ENCODE measurements at places on chromosomes 1 and 21.

DNA sequence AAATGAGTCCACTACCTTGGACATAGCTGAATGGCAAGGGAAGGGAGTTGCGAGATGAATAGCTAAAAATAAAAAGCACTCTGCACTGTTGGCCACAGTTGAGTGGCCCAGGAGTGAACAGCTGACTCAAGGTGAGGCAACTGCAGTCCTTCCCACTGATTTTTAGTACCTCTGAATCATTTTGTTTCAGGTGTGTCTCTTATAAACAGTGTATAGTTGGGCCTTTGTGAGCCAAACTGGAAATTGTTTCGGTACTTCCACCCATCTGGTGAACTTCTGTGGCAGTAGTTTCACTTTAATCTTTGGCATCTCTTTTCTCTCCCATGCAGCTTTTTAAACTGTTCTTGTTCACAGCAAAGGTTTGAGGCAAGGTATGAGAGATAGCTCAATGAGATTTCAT lies 122.7 kb downstream of the VAV3 start:
- DNase-seq = no peak

- peak; percentile 81 for DNase-seq
These were observed 6.7 kb upstream of the FNDC5 start for GRCh38 chr1:32877211-32878110.

- no peak for DNase-seq
These were observed 53.2 kb upstream of the CFAP126 start for GRCh38 chr1:161420763-161421455.

GRCh38 chr1:20401405-20402010 lies 84.5 kb downstream of the CAMK2N1 start:
- DNase-seq = no peak

DNA sequence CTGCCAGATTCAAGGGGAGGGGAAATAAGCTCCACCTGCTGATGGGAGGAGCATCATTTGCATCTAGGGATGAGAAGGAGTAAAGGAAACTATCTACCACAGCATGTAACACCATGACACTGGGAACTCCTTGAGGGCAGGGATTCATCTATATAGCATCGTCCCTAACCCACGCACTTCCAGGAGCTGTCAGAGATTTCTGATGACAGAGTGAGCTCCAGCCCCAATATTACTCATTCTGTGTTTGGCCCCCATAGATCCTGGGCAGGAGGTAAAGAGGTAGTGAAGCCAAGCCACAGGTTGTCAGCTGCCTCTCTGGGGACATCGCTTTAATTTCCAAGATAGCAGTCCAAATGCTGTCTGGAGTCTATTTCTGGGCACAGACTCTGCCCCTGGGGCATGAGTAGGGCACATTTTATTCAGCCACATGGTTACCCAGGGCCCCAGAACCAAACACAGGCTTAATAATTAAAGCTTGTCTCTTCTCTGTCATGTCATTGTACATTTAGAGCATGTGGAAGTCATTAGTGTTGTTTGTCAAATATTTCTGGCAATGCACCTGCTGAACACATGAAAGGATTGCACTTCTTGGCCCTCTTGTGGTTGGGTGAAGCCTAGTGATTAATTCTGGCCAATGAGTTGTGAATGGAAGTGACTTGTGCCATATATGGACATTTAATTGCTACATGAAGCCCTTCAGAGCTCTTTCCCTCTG lies 105.9 kb upstream of the POU3F1 start:
- no peak for DNase-seq

- DNase-seq = no peak
These were observed 228.1 kb downstream of the OMA1 start for GRCh38 chr1:58318157-58319005.

DNA sequence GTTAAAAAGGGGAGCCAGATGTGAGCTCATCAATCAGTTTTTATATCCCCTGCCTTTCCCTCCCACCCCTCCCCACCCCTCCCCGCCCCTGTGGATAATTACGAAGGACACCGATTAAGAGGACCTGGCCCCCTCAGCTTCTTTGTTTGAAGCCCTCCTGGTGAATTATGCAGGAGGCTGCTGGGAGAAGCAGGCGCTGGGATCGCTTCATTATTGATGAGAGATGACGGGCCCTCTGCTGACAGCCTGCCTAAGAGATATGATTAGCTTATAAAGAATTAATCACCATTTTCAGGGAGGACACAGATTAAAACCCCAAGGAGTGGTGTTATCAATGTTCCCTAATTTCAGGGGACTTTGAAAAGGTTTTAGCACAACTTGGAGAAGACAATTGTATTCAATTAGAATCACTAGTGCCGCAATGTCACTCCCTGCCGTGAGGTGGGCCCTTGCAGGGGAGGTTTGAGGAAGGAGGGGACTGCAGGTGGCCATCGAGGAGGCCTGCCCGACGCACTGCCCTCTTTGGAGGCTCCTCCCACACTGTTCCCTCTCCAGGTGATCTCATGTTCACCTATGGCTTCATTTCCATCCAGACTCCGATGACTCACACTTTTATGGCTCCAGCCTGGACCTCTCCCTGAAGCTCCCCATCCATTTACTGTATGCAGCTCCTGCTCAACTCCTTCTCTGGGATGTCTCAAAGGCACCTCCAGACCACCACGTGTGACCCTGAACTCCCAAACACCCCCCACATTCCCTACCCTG lies 67.0 kb upstream of the KLHDC7A start:
- DNase-seq = no peak

- DNase-seq = no peak
These were observed 16.8 kb downstream of the TAF13 start for GRCh38 chr1:109059026-109059425.

GRCh38 chr1:173714759-173715537 lies at the start of gene KLHL20:
Gene KLHL20 (plus strand): TSS chr1:173714981. CDS start chr1:173716044, 1,063 bp downstream.
- peak; percentile 83 for DNase-seq

- no peak for DNase-seq
These were observed 42.2 kb upstream of the BCAR3 start for GRCh38 chr1:93723733-93724270.

GRCh38 chr1:184489908-184490307 lies 103.1 kb downstream of the C1orf21 start:
- DNase-seq = no peak

DNA sequence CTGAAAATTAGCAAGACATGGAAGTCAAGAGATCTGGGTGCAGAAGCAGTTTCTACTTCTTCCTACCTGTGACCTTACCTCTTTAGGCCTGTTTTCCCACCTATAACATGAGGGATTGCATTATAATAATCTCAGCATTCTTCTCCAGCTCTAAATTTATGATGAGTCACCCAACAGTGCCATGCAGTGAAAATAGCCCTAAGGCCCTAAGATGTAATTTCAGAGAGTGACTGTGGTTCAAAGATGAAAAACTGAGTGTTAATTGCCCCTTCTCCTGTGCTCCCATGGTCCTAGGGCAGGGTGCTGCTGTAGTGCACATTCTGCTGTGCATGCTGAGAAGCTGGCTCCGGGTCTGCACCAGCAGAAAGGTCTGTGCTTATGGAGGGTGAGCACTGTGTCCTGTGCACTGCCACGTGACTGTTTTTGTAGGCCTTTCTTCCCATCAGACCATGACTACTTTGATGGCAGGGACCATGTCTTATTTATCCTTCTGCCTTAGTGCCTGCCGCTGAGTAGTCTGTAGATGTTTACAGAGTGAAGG lies 29.7 kb downstream of the JUN start:
- DNase-seq = no peak

DNA sequence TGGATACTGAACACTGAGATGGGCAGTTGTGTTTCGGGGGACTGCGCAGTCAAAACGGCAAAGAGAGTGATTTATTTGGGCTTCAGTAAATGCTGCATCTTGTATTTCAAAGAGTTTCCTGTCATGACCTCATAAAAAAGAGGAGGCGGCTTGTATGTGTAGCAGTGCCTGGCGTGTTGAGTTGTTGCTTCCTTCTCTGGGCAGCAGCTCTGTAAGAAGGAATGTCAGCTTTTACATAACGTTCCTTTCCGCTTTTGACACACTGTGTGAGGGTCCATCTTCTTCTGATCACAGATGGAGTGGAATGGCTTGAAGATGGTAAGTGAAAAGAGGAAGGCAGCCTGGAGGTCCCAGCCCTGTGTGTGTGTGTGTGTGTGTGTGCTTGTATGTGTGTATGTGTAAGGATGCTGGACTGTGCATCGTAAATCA lies 941 bp downstream of the ELAVL4 start:
- no peak for DNase-seq

DNA sequence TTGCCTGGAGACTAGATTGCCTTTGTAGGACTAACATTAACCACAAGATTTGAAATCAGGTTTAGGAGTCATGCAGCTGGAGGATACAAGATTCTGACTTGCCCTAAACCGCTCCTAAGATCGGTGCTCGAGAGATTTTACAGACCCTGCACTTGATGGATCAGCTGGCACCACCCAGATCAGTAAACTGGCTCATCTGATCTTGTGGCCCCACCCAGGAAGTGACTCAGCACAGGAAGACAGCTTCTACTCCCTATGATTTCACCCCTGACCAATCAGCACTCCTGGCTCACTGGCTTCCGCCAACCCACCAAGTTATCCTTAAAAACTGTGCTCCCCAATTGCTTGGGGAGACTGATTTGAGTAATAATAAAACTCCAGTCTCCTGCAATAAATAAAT lies 876 bp upstream of the CATSPERE start:
- no peak for DNase-seq

GRCh38 chr1:27666791-27667254 lies 5.2 kb downstream of the IFI6 start:
- DNase-seq = no peak

DNA sequence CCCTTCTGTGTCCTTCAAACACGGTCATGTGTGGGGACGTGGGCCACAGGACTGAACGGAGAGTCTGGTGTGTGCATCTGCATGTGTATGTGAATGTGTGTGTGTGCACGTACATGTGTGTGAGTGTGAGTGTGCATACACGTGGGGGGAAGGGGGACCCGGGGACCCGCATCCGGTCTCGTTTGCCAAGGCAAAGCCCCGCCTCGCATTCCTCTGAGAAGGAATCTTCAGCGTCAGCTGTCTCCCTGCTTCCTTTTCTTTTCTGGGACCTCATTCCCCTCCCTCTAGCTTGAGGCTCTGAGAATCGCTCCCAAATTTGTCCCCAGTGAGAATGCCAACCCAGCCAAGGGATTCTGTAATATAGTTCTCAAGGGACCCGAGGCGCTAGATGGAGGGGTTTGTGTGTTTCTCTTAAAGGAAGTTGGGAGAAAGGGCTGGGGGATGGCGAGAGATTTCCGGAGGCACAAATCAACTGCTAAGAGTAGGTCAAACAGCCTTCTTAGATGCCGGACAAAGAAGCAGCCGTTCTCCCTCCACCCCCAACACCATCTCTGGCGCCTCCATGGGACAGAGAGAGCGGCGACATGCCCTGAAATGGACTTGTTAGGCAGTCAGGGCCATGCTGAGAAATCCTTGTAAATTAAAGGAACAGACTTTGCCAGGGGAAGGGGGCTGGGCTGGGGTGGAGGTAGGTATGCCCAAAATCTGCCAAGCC lies 6.6 kb downstream of the IFFO2 start:
- peak; percentile 56 for DNase-seq

Data from Right ventricle myocardium superior (tissue), 1 donor.